NCI-H1930 (cell line): ENCODE measurements at places on chromosomes 4 and X.

- DNase-seq, result no peak
Measured at GRCh38 chr4:137213372-137214173, 318.7 kb downstream of the PCDH18 start.

GRCh38 chrX:124211312-124211942, 121.0 kb upstream of the TEX13D start:
- no peak for DNase-seq

DNA sequence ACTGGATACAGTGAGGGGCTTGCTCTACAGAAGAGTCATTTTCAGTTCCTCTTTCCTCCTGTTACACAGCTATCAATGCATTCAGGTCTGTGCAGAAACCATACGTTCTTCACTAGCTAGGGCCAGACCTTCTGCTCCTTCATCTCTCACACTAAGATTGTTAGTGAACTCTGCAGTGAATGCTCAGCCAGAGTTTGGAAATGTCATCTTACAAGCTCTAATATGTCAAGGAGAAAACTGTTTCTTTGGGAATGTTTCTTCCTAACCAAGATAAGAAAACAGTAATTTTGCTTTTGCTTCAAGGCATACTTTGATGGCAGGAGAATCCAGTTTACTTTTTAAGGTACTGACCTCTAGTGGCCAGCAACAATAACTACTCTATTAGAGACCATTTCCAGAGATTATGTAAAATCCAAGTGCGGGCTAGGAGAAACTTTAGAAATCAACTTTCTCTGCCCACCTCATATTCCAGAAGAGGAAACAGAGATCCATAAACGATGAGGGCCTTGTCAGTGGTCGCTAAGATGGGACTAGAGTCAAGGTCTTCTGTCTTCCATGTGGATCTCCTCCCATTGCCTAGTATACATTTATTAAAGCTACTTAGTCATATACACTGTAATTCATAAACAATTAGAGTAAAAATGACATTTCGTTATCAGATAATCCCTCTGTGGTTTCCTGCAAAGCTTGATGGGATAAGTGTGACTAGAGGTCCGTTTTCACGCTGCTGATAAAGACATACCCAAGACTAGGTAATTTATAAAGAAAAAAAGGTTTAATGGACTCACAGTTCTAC, 12.1 kb upstream of the CC2D2A start:
- no peak for DNase-seq

GRCh38 chr4:169634975-169635374, 14.6 kb downstream of the CLCN3 start:
- no peak for DNase-seq

GRCh38 chrX:68894513-68895340, 65.9 kb downstream of the EFNB1 start:
- DNase-seq, result no peak

DNA sequence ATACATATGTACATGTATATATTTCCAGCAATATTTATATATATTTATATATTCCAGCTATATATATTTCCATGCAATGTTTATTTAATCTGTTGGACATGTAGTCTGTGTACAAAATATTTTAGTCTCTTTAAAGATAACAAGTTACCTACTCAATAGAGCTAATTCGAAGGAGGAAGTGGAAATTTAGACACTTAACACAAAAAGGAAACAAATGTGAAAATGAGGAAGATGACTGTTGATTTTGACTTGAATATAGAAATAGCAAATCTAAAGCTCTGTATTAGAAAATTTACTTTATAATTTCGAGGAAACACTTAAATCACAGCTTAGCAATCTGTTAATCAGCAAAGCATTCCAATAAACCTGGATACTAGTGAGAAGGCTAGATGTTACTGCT, 1064.4 kb downstream of the PCDH7 start:
- DNase-seq, result no peak

DNA sequence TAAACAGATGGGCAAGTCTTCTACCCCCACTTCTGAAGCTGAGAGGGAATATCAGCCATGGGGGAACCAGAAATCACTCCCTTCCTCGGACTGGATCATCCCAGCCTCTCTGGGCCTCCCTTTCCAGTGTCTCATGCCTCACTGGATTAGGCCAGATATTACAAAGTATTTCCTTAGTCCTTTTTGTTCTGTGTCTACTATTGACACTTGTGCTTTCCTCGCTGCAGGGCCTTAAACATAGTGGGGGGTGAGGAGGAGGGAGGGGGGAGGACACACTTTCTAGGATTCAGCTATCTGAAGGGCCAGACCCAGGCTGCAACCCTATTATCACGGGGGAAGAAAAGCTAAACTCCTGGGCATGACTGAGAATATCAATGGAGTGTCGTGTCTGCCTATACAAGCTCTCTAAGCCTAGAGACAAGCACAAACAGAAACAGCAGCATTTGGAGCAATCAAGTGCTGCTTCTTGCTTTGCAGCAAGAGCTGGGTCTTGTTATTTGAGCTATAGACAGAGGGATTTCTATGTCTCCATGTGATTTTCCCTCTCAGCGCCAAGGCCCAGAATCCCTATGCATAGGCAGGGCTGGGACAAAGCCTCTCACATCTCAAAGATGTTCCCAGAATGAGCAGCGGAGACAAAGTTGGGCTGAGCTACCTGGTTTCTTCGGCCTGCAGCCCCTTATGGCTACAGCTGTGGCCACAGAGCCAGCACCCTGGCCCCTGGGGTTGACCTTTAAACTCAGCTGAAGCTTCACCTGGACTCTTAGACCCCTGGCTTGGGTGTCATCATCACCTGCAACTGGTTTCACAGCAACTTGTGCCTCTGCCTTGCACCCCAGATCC, 20.2 kb downstream of the PJA1 start:
- DNase-seq, result no peak

GRCh38 chr4:118989098-118990080, 100.7 kb downstream of the SYNPO2 start:
- DNase-seq, result no peak

GRCh38 chrX:147912093-147912801, 528 bp downstream of the FMR1 start:
- no peak for DNase-seq

DNA sequence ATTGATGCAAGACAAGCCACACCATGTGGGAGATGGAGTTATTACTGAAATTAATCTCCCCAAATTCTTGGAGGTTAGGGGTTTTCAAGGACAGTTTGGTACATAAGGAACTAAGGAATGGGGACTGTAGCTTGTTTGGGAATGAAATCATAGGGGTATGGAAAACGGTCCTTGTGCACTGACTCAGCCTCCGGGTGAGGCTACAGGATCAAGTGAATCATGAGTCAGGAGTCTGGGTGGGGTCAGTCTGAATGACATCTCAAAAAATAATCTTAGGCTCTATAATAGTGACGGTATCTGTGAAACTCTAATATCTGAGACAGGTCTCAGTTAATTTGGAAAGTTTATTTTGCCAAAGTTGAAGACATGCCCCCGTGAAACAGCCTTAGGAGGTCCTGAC, 128.5 kb upstream of the CYSLTR1 start:
- no peak for DNase-seq

GRCh38 chr4:73922317-73922716, 53.1 kb downstream of the CXCL1 start:
- no peak for DNase-seq

DNA sequence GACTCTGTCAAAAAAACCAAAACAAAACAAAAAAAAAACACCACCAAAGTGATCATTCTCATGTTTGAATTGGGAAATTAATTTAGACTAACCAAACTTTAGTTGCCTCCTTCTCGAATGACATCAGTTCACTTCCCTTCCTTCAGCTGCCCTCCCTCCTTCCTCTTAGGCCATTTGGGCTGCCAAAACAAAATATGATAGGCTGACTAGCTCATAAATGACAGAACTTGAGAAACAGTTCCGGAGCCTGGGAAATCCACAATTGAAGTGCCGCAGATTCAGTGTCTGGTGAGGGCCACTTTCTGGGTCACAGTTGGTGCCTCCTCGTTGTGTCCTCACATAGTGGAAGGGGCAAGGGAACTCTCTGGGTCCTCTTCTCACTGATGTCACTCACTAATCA, 16.1 kb upstream of the WAS start:
- no peak for DNase-seq

GRCh38 chrX:153635788-153636668, 11.0 kb upstream of the DUSP9 start:
- DNase-seq, result no peak

GRCh38 chr4:19698961-19699360, 552.7 kb upstream of the SLIT2 start:
- DNase-seq, result no peak

DNA sequence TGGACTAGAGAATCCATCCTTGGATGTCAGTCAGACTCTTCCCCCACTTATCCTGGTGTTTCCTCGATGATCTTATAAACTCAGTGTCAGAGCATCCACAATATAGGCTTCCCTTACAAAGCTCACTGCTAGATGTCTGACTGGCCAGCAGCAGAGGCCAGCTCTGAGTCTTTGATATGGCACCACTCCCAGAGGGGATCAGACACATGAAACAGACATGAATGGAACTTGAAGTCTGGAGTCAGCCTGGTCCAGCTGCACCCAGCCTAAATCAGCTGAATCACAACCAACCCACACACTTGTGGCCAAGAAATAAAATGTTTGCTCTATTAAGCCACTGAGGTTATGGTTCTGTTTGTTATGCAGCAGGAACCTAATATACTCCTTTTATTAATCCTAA, 129.6 kb upstream of the MED14 start:
- DNase-seq, result no peak

- DNase-seq, result no peak
Measured at GRCh38 chr4:38529189-38530115, 134.5 kb upstream of the KLF3 start.

- no peak for DNase-seq
Measured at GRCh38 chrX:128436397-128437103, 384.3 kb upstream of the ACTRT1 start.

GRCh38 chrX:134236626-134237614, at the start of gene CCDC160:
Gene CCDC160 (plus strand): TSS chrX:134237182. CDS start chrX:134244801, 7,619 bp downstream.
- DNase-seq, result peak; percentile 50

DNA sequence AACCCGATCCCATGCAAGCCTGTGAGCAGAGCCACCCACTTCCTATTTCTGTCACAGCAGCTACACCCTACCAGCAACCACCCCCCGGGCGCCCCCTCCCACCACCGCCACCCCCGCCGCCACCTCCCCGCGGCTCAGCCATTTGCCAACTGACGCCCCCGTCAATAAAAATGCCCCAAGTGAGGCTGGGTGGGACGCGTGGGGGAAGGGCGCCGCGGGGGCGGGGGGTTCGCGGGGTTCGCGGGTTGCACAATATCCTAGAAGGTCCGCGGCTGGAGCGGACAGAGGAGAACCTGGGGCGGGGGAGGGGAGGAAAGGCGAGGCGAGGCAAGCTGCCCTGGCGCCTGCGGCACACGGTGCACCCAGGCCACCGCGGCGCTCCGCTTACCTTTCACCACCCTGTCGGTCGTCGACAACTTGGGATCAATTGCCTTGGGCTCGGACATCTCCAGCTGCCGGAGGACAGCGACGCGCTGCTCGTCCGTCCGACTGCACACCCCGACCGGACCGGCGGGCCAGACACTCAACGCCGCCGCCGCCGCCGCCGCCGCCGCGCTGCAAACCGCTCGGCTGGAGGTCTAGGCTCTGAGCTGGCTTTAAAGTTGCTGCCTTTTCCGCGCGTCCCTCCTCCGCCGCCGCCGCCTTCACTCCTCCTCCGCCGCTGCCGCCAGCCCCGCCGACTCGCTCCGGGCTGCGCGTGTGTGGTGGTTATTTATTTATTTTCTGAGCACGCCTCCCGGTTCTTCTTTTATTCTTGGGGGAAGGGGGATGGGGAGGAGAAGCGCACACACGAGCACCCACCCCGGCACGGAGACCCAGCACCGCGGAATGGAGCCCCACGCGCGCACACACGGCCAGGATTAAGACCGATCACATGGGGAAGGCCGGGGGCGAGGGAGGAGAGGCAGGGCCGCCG, 717 bp downstream of the PPP3CA start:
- DNase-seq, result peak; percentile 19

DNA sequence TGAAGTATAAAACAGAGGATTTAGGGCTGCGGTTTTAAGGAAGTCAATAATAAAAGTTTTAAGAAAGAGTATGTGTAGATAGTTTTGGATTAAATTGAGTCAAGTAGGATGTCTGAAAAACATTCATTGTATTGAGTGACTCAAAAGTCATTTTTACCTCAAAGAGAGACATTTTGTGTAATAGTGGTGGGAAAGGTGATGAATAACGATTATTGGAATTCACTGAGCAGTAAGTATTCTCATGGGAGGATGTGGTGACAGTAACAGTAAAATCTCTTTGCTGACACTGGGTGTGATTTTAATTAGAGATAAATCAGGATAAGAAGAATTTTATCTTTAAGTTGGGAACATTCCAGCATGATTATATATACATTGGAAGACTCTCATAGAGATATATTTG, 233.6 kb downstream of the PDHA2 start:
- no peak for DNase-seq

- no peak for DNase-seq
Measured at GRCh38 chrX:129648514-129649267, 6.1 kb downstream of the APLN start.

DNA sequence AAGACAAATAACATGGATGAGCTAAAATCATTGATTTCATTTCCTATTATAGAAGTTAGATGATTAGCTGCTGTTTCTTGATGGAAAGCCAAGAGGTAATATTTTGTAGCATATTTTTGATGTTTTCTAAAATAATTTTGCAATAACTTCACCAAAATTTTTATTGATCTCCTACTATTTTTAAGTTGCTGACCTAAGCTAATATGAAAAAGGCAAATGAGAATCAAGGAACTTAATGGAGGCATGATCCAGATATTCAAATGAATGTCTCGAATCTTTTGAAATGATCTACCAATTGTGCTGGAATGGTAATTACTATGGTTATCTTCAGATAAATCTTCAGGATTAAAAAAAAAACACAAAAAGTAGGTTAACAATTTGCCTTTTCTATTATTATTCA, 1591.4 kb upstream of the PCDH7 start:
- no peak for DNase-seq

- no peak for DNase-seq
Measured at GRCh38 chrX:15855568-15856221, 1.1 kb upstream of the AP1S2 start.

DNA sequence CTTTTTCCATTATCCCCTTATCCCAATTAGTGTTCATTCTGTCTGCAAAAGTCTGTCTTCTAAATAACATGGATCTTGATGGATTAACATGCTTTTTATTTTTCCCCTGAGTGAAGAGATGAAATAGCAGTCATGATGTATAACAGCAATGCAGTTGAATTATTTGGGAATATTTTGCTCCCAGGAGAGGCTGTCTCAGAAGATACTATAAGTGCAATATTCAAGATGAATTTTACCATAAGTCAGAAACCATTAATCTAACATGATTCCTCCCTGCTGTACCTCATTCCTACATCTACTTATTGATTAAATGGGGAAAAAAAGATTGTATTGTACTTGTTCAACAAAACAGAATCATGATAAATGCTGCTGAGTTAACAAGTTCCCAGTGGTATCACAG, 233.2 kb upstream of the KCNIP4 start:
- DNase-seq, result no peak

- DNase-seq, result peak; percentile 17
Measured at GRCh38 chr4:145840162-145840768, 98.4 kb downstream of the ZNF827 start.

- no peak for DNase-seq
Measured at GRCh38 chr4:39256436-39256835, 74.1 kb downstream of the WDR19 start.

- no peak for DNase-seq
Measured at GRCh38 chr4:126661194-126661593, 971.6 kb upstream of the INTU start.

- no peak for DNase-seq
Measured at GRCh38 chr4:19512086-19512485, 739.6 kb upstream of the SLIT2 start.
